ENCODE measurements at places on chromosomes 7 and 10.

DNA sequence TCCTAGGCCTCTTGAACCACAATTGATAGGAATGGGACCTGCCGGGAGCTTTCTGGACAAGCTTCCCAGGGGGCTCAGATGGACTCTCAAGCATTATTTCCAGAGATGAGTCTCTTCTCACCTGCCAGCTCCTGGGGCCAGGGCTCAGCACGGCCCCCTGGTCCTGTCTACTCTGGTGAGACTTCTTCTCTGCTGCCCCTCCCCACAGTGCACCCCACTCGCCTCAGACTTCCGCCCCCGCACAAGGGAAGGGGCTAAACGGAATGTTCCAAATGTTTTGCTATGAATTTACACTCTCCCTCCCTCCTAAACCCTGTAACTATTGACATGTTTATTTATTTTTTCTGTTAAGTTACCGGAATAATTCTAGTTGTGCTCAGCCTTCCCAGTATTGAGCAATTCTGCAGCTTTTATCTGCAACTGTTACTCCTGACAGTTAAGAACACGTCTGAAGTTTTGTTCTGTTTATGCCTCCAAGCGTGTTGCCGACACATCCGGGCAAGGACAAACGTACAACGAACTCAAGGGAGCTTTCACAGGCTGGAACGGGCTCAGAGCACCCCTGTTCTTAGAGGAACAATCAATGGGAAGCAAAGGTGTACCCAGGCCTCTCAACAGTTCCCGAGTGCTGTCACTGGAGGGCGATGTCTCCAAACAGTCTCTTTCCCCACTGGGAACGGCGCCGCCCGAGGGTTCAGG is 55.2 kb downstream of the FHIP2A start:
- DNase-seq, result no peak

- DNase-seq, result no peak
These were observed 730.8 kb downstream of the PHTF2 start for GRCh38 chr7:78529392-78529791.

- DNase-seq, result no peak
These were observed 40.3 kb upstream of the SH2D4B start for GRCh38 chr10:80497187-80498077.

DNA sequence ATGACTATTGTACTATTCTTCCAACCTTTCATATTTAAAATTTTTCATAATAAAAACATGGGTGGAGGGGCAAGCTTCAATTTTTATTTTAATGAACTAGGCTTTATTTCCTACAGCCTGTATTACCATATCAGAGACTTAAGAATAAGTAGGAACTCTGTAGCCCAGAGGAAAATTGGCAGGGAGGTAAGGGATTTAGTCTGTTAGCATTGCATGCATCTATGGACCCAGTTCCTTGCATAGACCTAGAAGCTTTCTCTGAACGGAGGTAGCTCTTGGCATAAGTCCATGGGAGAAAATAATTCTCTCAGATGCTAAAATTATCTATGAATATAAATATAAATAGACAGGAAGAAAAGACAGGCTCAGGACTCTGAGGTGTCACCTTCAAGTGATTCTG is 31.4 kb upstream of the CCDC6 start:
- no peak for DNase-seq

DNA sequence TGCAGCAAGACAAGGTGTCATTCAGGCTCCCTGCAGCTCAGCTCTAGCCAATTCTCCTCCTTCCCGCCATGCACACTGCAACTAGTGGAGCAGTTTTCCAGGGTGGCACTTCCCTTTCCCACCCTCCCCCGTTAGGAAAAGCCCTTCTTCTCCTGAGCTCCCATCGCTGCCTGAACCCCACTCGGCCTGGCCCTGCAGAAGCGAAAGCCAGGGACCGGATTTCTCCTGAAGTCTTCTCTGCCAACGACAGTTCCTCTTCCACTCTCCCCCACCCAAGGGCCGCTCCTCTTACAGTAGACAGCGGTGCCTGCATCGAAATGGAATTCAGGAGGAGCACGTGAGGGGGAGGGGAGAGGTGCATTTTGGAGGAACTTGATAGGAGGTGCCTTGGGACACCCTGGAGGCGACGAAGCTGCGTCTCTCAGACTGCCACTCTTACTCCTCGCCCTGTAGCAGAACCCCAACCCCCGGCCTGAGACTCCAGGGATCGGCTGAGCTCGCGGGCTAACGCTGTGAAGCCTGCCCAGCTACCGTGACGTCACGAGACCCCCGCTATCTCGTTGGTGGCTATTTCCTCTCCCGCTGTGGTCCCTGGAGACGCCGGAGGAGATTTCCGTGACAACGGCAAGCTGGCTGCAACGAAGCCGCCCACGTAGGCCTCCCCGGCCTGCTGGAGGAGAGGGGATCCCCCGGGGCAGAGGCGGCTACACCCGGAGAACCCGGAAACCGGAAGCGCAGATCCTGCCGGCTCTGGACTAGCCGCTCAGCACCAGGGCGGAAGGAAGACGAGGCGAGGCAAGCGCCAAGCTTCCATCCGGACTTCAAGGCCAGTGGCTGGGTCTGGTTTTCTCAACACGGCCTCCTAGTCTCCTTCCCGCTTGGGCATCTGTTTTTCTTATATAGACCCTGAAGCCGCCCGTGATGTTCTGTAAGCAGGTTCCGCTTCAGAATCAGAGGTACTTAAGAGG is 109.7 kb downstream of the RALA start:
- DNase-seq, result peak; percentile 85

DNA sequence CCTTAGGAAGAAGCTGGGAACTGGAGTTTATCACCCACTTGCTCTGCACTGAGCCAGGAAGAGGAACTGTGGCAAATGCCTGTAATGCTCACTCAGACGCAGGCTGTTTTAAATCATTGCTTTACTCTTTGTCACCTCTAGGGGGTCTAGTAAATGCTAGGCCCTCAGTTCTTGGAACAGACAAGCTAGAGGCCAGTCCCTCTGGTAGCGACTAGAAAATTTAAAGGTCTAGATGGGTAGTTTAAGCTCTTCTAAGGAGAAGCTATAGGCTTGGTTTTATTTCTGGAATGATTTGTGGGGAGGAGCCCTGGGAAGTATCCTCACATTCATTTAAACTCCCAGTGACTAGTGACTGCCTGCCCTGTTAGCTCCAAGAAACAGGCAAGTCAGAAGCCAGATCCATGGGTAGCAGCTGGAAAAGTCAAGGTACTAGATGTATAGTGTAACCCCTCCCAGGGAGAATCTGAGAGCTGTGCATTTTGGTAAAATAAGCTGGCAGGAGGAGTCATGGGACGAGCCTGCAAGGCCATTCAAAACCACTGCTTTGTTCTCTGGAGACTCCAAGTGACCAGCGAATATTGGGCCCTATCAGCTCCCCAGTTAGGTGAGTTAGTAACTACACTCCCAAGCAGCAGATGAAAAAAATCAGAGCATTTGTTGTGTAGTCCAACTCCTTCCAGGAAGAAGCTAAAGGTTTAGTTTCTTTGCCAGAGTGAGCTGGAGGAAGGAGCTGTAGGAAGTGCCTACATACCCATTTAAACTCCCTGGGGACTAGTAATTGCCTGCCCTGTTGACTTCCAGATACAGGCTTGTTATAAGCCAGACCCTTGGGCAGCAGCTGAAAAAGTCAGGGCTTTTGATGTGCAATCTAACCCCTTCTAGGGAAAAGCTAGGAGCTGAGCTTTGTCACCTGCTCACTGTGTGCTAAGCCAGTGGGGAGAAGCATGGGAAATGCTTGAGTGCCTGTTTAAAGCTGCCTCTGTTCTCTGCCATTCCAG is 68.9 kb downstream of the DYNC1I1 start:
- no peak for DNase-seq

DNA sequence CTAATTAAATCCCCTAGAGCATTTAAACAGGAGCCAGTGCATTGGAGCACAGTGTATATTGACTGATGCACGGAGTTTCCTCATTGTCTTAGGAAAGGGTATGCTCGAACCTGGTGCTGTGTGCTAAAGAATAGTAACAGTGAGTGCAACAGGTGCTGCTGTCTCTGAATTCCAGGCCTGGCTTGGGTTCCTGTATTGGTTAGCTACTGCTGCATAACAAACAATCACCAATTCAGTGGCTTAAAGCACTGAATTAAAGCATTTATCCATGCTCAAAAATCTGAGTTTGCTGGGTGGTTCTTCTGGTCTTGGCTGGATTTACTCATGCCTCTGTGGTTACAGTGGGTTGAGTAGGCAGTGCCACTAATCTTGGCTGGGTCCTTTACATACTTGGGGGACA is 1.8 kb upstream of the PNLIPRP1 start:
- no peak for DNase-seq

- peak; percentile 40 for DNase-seq
These were observed 42.2 kb upstream of the HSPB1 start for GRCh38 chr7:76260171-76260703.

- DNase-seq, result no peak
These were observed 1.9 kb downstream of the AKR1C3 start for GRCh38 chr10:5096108-5096507.

- no peak for DNase-seq
These were observed 1.1 kb upstream of the DNAAF5 start for GRCh38 chr7:725223-726005.

GRCh38 chr7:49937608-49938007 is 155.4 kb downstream of the ZPBP start:
- no peak for DNase-seq

DNA sequence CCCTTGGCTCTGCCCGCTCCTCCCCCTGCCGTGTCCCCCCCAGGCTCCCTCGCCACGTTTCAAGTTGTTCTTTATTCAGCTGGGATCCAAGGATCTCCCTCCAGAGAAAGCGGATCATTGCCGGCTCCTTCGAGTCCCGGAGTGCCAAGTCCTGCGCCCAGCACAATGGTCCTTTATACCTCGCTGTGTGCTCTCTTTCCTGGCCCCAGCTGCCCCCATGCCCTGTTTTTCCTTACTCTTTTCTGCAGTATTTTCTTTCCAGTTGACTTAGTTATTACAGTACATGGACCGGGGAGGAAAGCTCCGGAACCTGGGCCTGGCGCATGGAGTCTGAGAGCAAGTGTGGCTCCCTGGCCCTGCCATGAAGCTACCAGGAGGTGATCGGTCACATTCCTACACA is 88.1 kb upstream of the KMT2C start:
- DNase-seq, result no peak

DNA sequence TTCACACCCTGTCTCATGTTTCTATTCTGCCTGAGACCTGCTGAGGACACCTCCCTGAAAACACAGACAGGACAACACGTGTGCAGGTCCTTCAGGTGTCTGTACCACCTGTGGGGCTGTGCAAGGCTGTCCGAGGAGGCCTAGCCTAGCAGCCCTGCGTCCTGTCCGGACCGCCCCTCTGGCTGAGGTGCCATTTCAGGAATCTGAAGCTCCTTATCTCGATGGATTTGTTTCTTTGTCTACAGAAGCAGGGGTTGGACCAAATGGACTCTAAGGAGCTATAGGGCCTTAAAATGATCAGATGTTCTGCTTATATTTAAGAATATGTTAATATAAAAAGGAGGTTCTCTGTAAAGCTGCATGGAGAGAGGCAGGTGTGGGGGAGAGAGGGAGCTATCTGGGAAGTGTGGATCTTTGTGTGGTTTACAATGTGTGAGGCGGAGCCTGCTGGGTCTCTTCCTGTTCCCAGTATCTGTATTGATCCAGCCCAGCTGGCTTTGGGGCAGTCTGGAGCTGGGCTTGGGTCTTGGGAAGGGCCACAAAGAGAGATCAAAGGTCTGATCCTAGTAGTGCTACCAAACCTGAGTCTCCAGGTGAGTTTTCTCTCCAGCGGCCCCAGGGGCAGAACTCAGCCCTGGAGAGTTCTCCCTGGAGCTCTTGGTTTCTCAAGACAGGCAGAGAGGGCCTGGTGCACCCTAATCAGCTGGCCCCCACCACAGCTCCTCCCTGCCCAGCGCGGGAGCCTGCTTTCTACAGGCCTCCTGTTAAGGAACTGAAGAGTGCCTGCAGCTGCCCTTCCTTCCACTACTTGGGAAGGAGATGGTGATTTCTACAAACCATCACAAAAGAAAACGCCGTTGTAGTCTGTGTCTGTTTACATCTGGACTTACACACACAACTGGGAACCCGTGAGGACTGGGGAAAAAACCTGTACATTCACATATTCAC is 3.4 kb upstream of the MNX1 start:
- DNase-seq, result no peak

DNA sequence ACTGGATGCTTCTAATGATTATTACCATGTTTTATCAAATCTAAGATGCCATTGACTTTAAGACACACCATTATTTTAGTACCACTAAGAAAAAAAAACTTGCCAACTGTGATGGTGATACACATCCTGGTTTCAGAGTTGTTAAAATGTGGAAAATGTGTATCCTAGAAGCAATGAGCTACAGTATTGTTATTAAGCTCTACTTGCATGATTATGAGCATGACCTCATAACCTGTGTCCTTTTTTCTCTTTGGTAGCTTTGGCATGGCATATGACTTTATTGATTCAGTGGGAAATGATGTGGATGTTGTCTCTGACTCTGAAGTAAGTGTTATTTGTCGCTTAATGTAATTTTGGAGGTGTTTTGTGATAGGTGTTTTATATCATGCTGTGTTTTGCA is 3.3 kb downstream of the EDRF1 start:
- no peak for DNase-seq

DNA sequence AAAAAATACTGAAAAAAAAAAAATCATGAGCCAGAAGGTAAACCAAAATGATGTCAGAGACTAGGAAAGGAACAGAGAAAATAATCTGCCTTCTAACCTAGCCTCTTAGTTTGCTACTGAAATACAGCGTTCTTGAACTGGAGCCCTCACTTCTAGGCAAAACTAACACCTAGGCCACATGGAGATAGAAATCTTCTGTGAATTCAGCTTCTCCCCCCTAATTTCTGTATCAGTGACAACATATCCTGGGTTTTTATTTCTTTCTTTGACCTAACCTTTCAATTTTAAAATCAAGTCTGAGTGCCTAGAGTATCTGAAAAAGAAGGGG is 100.1 kb upstream of the GLCCI1 start:
- DNase-seq, result no peak

- no peak for DNase-seq
These were observed 4.3 kb upstream of the LOXL4 start for GRCh38 chr10:98272245-98272644.

DNA sequence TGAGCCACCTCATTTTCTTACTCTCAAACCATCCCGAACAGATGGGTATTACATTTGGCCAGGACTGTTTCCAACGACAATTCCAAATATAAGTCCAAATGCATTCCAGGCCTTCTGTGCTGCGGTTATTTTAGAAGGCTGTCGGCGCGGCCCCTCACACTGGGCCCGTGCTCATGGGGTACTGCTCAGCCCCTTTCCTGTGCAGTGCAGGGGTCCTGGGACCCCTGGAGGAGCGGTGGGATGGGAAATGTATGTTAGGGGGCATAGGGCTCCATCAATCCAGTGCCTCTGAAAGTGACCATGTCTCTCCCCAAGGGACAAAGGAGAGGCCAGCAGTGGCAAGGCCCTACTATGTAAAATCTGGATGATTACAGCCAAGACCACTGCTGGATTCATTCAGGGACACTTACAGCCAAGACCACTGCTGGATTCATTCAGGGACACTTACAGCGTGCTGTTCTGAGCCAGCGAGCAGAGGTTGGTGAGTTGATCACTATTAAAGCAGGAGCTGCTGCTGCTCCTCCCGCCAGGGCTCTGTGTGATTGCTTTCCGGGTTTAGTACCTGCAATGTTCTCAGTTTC is 66.3 kb downstream of the CHST15 start:
- no peak for DNase-seq

All from activated gamma-delta T cell (primary cell).